ENCODE measurements at places on chromosomes 3 and 15.

- no peak for DNase-seq
Observed at GRCh38 chr3:152760024-152760563, 74.8 kb upstream of the P2RY1 start.

DNA sequence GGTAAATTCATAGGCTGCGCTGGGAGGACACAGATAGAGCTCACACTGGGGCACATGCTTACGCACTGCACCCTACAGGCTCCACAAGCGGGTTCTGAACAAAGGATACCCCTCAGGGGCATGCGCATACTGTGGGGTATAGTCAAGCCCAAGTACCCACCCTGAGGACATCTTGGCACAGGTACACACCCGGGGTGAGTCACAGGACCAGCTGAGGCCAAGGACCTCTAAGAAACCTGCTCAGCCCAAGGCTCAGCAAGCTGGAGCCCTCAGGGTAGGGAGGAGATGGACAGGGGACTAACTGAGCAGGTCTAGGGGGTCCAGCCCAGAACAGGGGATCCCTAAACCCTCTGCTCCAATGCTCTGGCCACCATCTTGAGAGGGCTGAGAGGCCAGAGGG lies 3.3 kb downstream of the SHISA5 start:
- DNase-seq: no peak

- no peak for DNase-seq
Observed at GRCh38 chr3:65500398-65501306, 538.1 kb downstream of the MAGI1 start.

- DNase-seq: no peak
Observed at GRCh38 chr15:62994439-62994838, 48.1 kb upstream of the TPM1 start.

- DNase-seq: no peak
Observed at GRCh38 chr3:79586232-79586631, 181.6 kb downstream of the ROBO1 start.

DNA sequence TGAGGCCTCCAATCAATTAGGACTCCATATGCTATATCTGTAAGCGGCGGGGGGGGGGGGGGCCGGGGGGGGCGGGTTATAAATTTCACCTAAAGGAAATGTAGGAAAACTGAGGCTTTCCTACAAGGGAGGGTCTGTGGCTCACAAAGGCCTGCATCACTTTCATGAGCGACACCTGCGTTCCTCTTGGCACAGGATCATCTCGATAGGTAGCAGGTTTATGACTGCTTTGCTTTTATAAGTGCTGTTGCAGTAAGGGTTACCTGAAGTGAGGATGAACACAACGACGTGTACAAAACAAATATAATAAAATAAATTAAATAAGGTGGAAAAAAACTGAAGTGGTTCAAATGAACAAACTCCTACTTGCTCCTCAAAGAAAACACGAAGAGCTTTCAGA lies 194.3 kb downstream of the FOXP1 start:
- DNase-seq: no peak

DNA sequence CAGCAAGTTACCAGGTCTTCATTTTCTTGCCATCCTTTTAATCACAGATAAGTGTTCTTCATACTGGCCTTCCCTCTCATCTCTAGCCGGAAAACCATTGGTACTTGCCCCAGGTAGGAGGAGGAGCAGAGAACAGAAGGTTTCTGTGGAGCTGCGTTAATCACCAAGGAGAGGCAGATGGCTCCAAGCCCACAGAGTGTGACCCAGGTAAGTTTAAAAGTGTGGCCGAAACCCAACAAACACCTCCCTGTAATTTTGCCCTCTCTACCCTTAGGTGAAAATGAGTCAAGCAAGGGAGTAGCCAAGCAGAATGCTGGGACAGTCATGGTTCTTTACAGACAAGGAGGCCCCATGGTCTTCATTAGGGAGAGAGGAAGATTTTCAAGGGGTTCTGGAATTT lies 37.3 kb downstream of the NFKBIZ start:
- no peak for DNase-seq

DNA sequence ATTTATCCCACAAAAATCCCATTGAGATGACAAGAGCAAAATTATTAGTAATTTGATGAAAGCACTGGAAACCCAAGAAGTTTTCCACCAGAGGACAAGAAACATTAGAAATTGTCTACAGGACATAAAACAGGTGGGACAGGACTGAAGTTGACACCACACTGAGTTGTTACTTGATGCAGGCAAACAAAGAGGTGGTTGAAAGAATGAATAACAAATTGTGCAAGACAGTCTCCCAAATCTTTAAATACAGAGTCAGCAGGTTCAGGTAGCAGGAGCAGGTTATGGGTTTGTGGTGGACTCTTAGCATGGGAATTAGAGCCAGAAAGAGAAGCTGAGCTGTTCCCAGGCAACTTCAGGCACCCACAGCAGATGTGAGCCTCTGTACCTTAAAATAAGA lies 30.3 kb upstream of the ARRDC4 start:
- DNase-seq: no peak

DNA sequence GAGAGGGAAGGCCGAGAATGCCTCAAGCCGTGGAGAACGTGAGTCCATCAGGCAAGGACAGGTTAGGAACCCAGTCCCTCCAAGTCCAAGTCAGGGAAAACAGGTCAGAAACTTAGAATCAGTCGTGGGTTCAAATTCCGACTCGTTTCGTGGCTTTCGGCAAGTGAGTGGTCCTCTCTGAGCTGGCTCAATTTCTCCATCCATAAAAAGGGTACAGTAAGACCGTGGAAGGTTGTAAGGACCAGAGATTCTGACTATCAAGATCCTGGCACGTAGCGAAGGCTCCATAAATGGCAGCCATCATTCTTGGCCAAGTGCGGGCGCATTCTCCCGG lies 604 bp upstream of the MED12L start:
- DNase-seq: no peak

DNA sequence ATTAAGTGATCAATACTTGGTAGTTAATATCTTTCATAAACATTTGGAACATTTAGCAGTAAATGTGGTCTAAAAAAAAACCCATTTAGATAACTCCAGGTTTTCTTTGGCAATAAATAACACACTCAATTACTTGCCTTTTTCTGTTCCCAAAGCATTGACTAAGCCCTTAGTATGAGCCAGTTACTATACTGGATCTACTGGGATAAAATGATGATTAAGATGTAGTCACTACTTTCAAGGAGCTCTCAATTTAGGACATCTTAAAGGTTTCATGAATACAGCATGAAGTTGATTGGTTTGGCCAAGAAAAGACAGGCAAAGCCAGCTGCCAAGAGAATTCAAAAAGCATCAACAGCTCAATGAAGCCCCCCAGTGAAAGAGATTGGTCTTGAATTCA lies 250.9 kb downstream of the EPHA3 start:
- no peak for DNase-seq

- DNase-seq: no peak
Observed at GRCh38 chr15:85517086-85517485, 136.7 kb downstream of the AKAP13 start.

GRCh38 chr15:33114374-33114717 lies 80.2 kb downstream of the FMN1 start:
- peak; percentile 76 for DNase-seq

- no peak for DNase-seq
Observed at GRCh38 chr3:12513694-12514446, 29.6 kb downstream of the TSEN2 start.

GRCh38 chr3:115403786-115404185 lies 219.5 kb upstream of the GAP43 start:
- no peak for DNase-seq

GRCh38 chr3:43285644-43286043 lies 696 bp upstream of the SNRK start:
- no peak for DNase-seq

GRCh38 chr3:132288357-132288756 lies 28.9 kb upstream of the ACP3 start:
- DNase-seq: no peak

DNA sequence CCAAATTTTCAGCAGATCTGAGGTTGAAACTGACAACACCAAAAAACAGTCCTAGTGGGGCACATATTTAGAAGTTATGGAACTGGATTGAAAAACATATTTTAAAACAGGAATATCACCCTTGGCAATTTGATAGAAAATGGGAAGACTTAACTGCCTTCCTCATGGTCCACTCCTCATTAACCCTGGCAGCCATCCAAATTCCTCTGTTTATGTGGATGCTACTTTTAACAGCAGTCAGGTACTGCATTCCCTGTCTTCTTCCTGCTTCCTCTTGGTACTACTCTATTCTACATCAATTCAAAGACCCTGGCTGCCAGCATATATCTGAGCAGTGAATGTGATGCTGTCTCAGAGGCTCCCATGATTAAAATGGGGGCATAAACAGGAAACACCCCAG lies 54.3 kb downstream of the PDE8A start:
- DNase-seq: no peak

DNA sequence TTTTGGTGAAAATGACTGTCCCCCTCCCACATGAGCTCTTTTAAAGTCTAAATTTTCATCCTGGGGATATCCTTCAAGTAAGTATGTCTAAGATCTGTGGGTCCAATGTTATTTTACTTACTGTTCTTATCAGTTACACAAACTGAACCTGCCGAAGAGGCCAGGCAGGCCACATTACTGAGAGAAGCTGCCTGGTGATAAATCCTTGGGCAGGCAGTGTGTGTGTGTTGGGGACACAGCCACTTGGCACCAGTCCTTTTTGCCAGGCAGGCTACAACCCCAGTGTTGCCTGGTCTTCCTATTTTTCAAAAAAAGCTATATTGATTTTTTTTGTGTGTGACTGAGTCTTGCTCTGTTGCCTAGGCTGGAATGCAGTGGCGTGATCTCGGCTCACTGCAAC lies 50.6 kb upstream of the RASA2 start:
- DNase-seq: no peak

- no peak for DNase-seq
Observed at GRCh38 chr3:73685061-73685460, 60.3 kb upstream of the PDZRN3 start.

DNA sequence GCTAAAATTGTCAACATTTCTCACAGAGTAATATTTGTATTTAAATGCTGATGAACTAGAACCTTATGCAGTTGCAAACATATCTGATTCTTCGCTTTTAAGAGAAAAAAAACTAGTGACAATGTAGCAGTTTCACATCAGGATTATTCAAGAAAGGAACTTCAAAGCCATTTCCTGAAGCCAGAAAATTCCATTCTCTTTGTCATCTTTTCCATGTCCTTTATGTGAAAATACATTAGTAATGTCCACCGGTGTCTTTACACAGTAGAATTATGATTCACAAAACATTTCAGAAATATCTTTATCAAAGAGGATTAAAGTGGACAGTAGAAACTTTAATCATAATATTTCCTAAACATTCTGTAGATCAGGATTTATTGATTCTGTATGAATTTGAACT lies 12.7 kb upstream of the LXN start:
- DNase-seq: no peak

- no peak for DNase-seq
Observed at GRCh38 chr15:31925541-31925940, 104.8 kb upstream of the CHRNA7 start.

- DNase-seq: no peak
Observed at GRCh38 chr3:9795207-9795606, 2.3 kb downstream of the ARPC4 start.

- no peak for DNase-seq
Observed at GRCh38 chr15:89368566-89369223, 34.1 kb upstream of the POLG start.

DNA sequence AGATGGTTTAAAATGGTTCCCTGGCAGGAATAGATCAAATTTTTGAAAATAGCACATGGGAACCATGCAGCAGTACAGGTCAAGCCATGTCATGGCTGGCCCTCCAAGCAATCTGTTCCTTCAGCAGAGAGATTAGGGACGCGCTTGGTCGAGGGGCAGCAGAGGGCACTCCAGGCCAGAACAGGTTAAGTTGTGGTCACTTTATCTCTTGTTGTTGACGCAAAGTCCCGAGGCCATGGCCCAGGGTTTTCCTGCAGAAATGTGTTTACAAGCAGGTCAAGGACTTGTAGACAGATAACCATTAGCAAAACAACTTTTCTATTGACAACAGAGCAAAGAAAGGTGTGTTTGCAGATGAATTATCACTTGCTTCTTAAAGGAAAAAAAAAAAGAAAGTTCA lies 570.0 kb upstream of the NR2F2 start:
- no peak for DNase-seq

DNA sequence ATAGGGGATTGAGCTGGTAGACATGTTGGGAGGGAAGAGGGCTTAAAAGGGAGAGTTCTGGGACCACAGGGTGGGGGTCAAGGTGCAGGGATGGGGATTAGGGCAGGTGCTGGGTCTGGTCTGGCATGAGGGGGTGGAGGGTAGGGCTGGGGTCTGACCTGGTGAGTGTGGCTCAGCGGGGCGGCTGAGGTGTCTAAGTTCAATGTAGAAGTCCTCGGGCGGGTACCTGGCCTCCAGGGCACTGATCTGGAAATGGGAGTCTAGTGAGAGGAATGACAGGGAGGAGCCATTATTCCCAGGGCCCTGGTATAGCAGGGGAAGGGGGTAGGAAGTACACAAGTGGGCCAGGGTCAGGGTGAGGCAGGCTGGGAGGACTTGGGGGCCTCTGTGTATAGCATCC lies 39.6 kb downstream of the RAB11A start:
- DNase-seq: peak; percentile 0

DNA sequence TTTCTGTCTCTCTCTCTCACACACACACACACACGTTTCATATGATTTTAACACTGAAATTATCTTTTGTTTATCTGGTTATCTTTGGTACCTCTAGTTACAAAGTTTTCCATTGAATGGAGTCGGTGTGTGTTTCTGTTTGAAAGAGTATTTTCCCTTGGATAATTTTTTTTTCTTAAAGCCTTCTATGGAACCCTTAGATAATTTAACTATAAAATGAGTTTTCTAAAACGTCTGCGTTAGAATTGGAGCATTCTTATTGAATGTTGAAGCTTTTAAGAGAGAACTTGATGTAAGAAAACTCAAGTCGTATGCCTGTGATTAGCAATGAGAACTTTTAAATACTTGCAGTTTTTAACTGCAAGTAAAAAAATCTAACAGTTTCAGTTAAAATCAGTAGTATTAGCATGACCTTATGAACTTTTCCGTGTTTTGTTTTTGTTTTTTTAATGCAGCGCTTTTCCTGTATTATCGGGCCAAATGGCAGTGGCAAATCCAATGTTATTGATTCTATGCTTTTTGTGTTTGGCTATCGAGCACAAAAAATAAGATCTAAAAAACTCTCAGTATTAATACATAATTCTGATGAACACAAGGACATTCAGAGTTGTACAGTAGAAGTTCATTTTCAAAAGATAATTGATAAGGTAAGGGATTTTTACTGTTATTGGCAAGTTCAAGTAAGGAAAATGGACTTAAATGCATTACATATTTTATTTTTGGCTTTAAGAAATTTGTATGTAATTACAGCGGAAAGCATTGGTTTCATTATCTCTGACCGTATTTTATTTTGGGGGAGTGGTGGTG lies 3.0 kb downstream of the SMC4 start:
- DNase-seq: no peak

- DNase-seq: peak; percentile 27
Observed at GRCh38 chr3:122691195-122691594, 10.6 kb downstream of the PARP14 start.

- no peak for DNase-seq
Observed at GRCh38 chr15:49898097-49898496, 220.9 kb downstream of the ATP8B4 start.

DNA sequence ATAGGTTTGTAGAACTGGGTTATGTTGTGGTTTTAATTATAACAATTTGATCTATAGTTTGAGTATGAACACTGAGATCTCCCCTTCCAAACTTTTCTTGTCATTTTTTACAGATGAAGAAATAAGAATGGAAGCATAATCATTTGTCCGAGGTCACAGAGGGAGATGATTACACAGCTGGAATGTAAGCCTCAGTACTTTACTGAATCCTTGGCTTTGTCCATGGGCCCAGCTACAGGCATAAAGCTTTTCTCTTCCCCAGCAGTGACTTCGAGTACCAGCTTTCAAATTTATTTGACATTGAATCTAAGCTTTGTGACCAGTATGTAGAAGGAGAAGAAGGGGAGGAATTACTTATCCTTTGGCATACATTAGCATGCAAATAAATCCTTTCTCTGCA lies 80.9 kb upstream of the DCBLD2 start:
- DNase-seq: no peak

All from AG08396 (cell line).